ENCODE measurements at places on chromosomes 7 and 10.

DNA sequence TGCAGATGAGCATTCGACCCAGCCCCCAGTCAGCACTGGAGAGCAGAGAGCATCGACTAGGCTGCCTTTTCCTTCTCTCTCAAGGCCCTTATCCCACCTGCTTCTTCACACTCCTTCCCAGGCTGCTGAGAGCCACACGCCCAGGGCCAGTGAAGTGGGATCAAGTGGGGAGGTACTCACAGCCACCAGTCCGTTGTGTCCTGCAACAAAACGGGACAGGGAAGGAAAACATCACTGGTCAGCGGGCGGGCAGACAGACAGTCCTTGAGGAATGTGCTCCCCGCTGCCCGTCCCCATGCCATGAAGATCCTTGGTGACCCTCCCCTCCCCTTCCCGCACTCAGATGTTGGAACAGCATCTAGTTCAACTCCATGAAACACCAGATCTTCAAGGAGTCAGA, 4.2 kb downstream of the PYROXD2 start:
- no peak for DNase-seq

DNA sequence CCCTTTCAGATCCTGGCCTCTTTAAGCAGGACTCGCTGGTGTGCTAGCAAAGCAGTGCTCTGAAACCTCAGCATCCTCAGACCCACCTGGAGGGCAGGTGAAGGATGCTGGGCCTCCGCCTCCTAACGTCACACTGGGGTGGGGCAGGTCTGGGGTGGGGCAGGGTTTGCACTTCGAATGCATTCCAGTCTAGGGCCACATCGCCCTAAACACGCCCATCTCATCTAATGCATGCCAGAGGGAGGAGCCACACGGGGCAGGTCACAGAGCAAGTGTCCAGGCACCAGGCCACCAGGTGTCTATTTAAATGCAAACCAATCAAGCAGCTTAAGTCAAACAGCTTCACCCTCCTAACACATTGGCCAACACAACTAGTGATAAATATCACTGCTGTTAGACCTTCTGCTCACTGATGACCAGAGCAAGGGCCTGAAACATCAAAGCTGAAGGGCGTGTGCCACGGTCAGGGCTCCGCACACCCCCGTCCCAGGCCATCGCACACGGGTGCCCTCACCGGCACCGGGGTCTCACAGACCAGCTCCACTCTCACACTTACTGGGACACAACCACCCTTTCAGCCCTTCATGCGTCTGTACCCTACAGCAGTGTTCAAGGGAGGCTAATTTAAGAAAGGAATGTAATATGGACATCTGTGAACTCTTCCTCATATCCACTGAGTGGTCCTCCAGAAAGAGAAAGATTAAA, 47.1 kb downstream of the DIP2C start:
- DNase-seq = no peak

DNA sequence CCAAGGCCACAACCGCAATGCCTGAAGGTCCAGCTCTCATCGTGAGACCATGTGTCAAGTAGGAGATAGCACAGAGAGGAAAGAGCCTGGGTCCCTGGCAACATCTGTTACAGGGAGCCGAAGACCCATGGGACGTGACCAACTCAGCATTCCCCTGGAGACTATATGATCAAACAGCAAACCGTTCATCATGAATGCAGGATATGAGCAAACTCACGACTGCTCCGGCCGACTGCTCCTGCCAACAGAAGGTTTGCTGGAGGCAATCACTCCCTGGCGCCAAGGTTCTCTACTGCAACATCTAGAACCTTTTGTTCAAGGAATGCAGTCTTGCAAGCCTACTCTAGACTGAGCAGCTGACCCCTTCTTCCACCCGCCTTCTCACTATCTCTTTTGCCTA, 114.3 kb downstream of the ALOX5 start:
- DNase-seq = no peak

- no peak for DNase-seq
These were observed 110.6 kb downstream of the ATXN7L1 start for GRCh38 chr7:105765846-105766245.

DNA sequence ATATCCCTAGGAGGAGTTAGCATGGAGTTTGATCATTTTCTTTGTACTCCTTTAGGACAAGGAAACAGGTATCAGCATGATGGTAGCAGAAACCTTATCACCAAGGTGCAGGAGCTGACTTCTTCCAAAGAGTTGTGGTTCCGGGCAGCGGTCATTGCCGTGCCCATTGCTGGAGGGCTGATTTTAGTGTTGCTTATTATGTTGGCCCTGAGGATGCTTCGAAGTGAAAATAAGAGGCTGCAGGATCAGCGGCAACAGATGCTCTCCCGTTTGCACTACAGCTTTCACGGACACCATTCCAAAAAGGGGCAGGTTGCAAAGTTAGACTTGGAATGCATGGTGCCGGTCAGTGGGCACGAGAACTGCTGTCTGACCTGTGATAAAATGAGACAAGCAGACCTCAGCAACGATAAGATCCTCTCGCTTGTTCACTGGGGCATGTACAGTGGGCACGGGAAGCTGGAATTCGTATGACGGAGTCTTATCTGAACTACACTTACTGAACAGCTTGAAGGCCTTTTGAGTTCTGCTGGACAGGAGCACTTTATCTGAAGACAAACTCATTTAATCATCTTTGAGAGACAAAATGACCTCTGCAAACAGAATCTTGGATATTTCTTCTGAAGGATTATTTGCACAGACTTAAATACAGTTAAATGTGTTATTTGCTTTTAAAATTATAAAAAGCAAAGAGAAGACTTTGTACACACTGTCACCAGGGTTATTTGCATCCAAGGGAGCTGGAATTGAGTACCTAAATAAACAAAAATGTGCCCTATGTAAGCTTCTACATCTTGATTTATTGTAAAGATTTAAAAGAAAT, 4.8 kb downstream of the BAMBI start:
- DNase-seq = no peak

- no peak for DNase-seq
These were observed 19.4 kb upstream of the SRGN start for GRCh38 chr10:69068549-69068948.

DNA sequence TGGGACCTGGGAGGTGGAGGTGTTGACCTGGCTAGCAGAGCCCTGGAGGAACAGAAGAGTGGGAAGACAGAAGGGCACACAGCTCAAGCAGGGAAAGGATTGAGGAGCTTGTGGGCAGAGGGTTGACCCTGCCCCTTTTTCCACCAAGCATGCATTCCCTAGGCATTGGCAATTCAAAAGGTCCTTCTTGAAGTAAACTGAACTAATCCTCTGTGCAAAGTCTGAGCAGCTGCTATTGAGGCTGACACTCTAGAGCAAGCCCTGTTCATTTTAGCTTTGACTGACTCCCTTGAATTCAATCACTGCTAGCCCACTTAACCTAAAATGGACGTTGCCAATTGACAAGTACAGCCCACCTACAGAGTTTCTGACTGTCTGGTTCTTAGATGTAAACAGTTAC, 116.5 kb upstream of the TNS3 start:
- DNase-seq = no peak

DNA sequence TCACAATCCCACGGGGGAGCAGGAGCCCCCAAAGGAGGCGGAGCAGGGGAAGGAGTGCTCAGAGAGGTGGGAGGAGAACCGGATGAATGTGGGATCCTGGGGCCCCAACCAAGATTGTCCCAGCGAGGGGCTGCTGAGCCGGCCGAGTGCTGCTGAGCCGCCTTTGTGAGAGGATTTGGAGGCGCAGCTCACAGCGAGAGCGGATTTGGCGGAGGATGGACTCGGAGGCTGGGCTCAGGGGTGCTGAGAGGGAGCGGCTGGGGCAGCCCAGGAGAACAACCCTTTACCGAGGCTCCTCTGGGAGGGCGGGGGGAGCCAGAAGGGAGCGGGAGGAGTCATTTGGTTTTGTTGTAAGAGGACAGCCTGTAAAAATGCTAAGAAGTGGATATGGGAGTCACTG, 23.0 kb downstream of the GHRHR start:
- DNase-seq = peak; percentile 82

- DNase-seq = peak; percentile 53
These were observed 45.1 kb downstream of the CYP2C9 start for GRCh38 chr10:94983555-94983954.

DNA sequence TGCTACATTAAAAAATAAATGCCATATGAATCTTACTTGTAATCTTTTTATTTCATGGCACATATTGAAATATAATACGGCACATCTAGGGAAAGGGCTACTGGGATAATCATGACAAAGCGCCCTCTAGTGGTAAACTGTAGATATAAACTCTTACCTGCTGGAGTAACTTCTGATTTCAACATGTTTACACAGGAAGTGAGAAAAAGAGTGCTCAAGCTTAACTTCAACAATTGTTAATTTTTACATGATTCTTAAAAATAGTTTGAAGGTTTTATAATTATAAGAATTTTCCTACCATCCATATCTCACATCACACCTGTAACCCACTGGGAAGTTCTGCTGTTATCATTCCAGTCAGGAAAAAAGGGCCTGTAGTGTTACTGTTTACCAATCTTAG, 2.0 kb upstream of the HEPACAM2 start:
- DNase-seq = no peak

Measured in ecto neural progenitor cell (in vitro differentiated cells).